AG20443 (cell line): ENCODE measurements at places on chromosomes 2 and 18.

- DNase-seq, result no peak
Measured at GRCh38 chr2:105607920-105608504, 136.7 kb upstream of the NCK2 start.

- DNase-seq, result no peak
Measured at GRCh38 chr18:37714691-37715090, 149.1 kb upstream of the CELF4 start.

DNA sequence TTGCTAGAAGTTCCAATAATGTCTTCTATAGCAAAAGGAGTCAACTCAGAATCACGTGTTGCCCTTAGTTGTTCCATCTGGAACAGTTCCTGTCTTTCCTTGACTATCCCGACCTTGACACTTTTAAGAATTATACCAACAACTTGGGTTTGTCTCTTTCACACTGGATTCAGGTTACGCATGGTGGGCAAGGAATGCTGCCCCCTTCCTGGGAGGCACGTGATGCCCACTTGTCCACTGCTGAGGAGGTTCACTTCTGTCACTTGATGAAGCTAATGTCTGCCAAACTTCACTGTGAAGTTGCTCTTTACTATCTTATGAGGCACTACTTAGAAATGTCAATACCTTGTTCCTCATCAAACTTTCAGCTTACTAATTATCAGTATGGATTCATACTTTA is 5.3 kb downstream of the COX5B start:
- no peak for DNase-seq

GRCh38 chr2:232330068-232330999 is 48.2 kb upstream of the ALPP start:
- no peak for DNase-seq

DNA sequence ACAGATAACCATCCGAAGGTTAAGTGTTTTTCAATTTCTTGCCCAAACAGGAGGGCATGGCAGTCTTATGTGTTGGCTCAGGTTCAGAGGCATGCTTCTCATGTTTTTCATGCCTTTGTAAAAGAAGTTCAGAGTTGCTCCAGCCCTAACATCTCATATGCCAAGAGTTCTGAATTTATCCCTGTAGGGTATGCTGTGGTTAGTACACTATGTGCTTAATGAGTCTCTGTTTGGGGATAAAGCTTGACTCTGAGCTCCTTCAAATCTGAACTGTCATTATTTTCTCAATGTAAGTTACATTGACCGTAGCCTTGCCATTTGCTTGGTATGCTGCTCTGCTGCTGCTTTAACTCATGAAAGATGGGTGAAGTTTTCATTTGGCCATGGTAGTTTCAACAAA is 67.9 kb upstream of the PNPT1 start:
- DNase-seq, result peak; percentile 32

- DNase-seq, result no peak
Measured at GRCh38 chr2:241724259-241724974, 10.0 kb upstream of the D2HGDH start.

DNA sequence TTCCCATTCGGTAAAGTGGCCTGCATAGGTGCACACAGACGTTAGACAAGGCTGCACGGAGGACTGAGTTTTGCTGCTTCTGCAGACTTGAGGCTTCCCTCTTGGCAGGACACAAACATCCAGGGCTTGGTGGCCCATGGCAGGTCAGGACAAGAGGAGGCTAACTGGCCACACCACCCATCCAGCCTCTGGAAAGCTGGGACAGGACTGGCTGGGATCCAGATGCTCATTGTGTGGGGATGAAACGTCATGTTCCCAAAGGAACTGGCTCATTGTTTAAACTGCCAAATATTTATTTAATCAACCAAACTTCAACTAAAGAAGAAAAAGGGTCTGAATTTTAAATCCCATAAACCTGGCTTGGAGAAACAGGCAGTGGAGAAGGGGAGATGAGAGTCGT is 239.1 kb upstream of the EPAS1 start:
- DNase-seq, result no peak

DNA sequence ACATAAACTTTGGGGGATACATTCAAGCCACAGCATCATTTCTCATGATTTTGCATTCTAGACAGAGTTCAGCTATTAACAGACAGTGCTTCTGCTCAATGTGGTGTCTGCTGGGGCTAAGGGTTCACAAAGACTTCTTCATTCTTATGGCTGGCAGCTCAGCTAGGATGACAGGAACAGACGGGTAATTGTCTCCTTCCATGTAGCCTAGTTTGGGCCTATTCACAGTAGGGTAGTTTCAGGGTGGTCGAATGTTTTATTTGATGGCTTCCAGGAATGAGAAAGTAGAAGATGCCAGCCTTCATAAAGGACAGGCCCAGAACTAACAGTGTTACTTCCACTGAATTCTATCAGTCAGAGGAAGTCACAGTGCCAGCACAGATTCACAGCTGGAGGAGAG is 26.0 kb upstream of the BCL2L11 start:
- DNase-seq, result no peak

DNA sequence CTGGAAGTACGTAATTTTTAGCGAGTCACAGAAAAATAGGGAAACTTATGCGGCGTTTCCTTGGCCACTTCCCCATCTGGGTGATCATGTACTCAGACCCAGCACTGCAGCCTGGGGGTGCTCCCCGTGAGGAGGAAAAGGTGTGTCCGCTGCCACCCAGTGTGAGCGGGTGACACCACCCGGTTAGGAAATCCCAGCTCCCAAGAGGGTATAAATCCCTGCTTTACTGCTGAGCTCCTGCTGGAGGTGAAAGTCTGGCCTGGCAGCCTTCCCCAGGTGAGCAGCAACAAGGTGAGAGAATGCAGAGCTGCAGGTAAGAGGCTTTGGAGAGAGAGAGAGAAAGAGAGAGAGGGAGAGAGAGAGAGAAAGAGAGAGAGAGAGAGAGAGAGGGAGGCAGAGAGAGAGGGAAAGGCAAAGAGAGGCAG is at the start of gene IL1R2:
TSS of gene IL1R2 (plus strand) at position 240 of the 425 bp plus-strand sequence. CDS start 16,616 bp downstream, outside the sequence.
- no peak for DNase-seq

GRCh38 chr2:70978341-70979179 is at the start of gene ANKRD53:
ANKRD53 (plus strand) TSS chr2:70978630; CDS start chr2:70978646, 16 bp downstream.
- peak; percentile 73 for DNase-seq
